Activated T-helper 1 cell treated with anti-CD3 and anti-CD28 coated beads, Interleukin-2, amount 50 U/mL, for 16 hours (primary cell): ENCODE measurements at places on chromosomes 5 and 9.

- no peak for DNase-seq
Observed at GRCh38 chr5:53035868-53036381, 46.8 kb downstream of the ITGA2 start.

GRCh38 chr9:15670894-15671293, 118.1 kb downstream of the CCDC171 start:
- no peak for DNase-seq

DNA sequence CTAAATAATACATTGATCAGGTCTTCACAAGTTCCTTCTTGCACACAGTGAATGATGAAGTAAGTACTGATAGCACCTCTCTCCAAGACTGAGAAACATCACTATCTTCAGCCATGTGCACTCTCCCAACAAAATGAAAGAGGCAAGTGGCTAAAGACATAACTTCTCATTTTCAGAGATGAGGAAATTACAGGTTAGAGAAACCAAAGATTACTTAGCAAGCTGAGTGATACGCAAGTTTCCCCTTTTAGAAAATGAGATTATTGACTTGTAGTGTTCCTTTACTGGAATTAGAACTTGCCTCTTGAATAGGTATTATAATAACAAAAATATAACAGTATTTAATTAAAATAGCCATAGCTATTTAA, 21.6 kb downstream of the CEMIP2 start:
- DNase-seq = no peak

GRCh38 chr9:111463048-111463447, 21.1 kb downstream of the ECPAS start:
- DNase-seq = no peak

GRCh38 chr9:133237035-133237731, 28.1 kb upstream of the OBP2B start:
- DNase-seq = no peak

DNA sequence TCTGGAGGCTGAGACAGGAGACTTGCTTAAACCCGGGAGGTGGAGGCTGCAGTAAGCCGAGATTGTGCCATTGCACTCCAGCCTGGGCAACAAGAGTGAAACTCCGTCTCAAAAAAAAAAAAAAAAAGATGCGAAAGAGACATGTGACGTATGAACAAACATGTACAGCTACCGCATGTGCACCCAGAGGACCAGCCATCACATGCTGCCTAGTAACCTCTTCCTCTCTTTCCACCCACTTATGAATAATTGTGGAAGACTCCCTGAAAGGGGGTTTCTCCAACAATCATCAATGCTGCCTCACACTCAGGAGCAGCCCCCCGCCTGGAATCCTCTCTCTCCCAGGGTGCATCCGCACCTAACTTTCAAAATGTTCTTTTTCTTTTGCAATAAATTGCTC, 2.2 kb downstream of the SARDH start:
- DNase-seq = no peak

GRCh38 chr5:179915406-179915935, 7.8 kb upstream of the TBC1D9B start:
- no peak for DNase-seq

GRCh38 chr5:68418201-68418600, 202.6 kb downstream of the PIK3R1 start:
- no peak for DNase-seq

DNA sequence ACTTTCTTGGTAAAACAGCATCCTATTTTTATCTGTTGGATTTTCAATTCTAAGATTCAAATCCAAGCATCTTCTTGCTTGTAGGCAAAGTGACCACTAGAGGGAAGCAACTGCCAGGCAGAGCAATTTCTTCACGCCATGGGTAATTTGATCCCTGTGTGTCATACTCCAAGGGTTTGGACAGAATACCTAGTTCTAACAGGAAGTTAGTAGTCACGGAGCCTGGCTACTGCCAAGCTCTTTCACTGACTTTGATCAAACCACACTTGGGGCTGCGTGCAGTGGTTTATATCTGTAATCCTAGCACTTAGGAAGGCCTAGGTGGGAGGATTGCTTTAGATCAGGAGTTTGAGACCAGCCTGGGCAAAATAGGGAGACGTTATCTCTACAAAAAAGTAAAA, 473.6 kb upstream of the TNC start:
- no peak for DNase-seq

- DNase-seq = no peak
Observed at GRCh38 chr5:96968614-96969013, 32.7 kb downstream of the LNPEP start.

- no peak for DNase-seq
Observed at GRCh38 chr5:52831786-52832511, 44.2 kb downstream of the ITGA1 start.

DNA sequence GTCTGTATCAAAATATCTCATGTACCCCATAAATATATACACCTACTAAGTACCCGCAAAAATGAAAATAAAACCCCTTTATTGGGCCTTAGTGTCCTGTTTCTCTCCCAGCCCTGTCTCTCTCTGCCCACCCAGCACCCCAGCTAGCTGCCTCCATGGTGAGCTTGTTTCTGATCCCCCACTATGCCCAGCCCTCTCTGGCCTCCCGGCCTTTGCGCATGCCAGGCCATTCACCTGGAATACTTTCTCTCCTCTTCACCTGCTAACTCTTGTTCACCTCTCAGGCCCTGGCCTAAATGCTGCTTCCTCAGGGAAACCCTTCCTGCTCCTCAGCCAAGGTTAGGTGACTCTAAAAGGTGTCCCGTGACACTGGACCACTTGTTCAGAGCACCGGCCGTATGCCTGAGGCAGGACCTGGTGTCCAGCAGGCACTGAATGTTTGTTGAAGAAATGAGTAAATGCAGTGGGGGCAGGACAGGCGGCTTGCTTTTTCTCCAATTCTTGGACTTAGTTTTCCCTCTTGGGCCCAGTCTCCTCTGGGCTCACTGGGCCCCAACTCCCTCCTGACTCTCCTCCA, 58.5 kb downstream of the PSD2 start:
- no peak for DNase-seq

- no peak for DNase-seq
Observed at GRCh38 chr9:88015606-88016005, 41.3 kb upstream of the CDK20 start.

DNA sequence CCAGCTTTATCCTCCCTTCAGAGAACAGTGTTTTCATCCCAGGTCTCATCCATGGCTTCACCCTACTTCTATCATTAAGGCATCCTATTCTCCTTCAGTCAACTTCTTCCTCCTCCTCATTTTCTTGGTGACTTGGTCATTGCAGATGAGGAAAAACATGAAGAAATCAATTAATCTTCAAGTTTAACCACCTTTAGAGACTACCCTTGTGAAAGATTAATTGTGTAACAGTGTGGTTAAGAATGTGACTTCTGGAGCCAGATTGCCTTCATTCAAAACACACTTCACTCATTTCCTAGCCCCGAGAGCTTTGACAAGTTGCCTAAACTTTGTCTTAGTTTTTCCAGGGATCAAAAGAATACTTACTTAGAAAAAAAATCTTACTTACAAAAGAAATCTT, 110.0 kb downstream of the STK32A start:
- DNase-seq = no peak

DNA sequence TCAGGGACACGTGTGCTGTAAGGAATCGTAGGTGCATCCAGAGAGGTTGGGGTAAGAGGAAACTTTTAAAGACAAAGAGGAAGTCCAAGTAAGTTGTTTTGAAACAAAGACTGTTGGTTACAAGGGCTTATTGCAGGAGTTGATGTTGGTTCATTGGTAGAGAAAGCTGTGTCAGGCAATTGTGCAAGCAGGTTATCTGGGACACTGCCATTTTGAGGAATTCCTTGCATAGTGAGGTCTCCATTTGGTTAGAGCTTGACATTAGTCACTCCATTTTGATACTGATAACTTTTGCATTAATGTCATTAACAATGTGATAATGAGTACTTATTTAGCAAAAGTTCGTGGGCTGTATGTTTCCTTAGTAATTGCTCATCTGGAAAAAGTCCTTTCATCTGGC, 24.9 kb downstream of the CNOT6 start:
- DNase-seq = no peak

DNA sequence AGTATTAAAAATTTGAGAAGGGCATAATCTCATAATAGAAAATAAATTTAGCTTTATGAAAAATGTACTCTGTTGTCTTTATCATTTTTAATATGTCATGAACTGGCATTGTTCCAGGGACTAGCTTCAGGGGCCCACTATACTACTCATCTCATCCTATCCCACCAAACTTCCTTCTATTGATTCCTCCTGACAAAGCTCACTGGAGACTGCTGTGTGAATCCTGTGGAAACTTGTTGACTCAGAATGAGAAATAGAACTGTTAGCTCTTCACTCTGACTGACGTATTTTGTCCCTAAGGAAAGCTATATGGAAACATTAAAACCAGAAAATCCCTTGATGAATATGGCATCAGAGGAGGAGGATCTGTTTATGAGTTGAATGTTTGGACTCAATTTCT, 29.8 kb upstream of the BNIP1 start:
- no peak for DNase-seq

DNA sequence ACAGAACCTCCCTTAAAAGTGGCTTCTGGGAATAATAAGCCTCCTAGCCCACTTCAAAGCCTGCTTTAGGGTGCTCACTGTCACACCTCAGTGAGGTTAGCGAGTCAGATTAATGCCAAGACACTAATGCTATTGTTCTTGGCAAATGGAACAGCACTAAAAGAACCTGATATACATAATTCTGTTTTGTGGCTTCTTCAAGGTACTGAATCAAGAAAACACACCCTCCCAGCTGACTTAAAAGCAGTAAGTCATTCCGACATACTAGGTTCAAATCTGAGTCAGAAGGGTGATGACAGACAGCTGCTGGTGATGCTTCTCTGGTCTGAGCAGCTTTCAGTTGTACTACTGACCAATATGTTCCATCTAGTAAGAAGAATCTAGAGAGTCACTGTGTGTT, 121.6 kb downstream of the OXCT1 start:
- no peak for DNase-seq

- no peak for DNase-seq
Observed at GRCh38 chr9:94096819-94097577, 12.7 kb downstream of the PTPDC1 start.

DNA sequence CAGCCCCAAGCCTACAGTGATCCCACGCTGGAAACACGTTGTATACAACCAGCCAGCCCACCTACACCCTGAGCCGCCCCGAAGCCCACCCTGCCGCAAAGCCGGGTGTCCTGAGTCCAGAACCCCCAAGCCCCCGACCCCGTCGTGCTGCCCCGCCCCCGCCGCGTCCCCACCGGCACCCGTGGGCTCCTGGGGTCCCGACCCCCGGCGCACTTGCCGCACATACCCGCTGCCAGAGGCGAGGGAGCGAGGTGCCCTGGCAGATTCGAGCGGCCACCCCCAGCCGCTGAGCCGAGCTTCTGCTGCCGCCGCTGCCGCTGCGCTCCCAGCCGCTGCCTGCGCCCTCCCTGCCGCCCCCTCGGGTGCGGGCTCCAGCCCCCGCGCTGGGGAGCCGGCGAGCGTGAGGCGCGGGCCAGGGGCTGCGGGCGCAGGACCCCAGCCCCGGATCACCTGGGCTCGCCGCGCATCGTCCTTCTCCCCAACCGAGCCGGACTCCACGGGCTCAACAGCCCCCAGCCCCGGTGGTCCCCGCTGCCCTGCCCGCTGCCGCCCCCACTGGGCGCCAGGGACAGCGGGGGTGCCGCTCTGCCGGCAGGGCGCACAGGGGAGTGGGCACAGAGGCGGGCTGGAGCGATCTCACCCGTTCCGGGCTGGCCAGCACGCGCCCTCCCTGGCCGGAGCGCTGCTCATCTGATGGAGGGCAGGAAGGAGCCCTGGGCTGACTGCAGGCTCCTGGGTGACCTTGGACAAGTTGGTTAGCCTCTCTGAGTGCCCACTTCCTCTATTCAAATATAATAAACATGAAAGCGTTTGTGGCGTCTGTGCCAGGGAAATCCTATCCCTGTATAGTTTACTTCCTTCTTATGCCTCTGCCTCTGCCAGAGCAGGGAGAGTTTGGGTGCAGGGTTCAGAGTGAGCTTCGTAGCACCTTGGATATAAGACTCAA, at the start of gene HTR4:
TSS of gene HTR4 (minus strand) at position 692 of the 946 bp plus-strand sequence. CDS start 17,513 bp downstream, outside the sequence.
- no peak for DNase-seq

GRCh38 chr9:20538956-20539355, 83.3 kb downstream of the MLLT3 start:
- no peak for DNase-seq

- DNase-seq = no peak
Observed at GRCh38 chr9:125564631-125565030, 142.4 kb downstream of the MAPKAP1 start.

GRCh38 chr5:155087036-155087435, 73.5 kb downstream of the KIF4B start:
- DNase-seq = no peak

DNA sequence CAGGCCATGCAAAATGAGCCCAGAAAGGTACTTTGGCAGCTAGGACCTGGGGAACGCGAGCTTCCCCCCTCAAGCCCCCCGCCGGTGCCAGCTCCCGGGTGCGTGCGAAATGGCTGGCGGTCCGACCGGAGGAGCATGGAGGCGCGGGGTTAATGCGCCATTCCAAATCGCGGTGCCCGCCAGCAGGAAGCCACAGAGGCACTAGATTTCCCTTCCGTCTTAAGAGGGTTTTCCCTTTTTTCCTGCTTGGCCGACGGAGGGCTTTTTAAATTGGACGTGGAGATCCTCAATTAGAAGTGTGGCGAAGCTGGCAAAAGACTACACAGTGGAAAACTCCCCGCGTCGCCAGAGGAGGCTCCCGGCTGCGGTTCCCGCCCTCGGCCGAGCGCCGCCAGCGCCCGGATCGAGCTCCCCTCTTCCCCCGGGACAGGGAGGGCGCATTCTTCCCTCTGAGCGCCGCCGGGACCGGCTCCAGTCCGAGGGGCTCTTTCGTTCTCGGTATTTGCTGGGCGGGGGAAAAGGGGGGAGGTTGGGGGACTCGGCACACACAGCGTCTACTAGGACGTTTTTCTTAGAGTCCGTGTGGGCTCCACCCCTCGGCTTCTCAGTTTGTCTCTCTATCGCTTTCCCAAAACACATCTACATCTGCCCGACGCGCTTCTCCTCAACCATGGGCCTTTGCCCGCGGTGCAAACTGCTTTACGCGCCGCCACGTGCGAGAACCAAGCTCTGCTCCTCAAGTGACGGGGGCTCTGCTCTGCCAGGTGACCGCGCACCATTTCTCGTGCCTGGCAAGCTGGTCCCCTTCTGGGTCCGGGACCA, 3.0 kb downstream of the GDNF start:
- DNase-seq = no peak
